ENCODE measurements at places on chromosomes 2 and 18.
A peak's percentile ranks its signal among the peaks of the same experiment; 100 is the strongest.

DNA sequence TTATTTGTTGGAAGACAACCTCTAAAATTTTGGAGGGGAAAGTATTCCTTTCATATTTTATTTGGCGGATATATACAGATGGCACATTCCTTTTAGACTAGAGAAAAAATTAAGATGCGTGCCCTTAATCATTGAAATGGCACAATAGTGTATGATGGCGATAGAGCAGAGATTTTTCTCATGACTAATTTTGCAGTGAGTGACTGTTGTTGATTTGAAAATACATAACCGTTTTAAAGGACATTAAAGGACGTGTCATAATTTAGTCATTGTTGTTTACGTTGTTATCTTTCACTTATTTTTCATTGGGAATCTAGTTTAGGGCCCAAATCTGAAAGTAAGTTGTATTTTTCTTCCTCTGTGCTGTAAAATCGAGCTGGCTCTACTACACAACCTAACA is 61.7 kb downstream of the CERS6 start:
- peak; percentile 63 for DNase-seq

GRCh38 chr2:198283146-198283545 is 478.8 kb downstream of the PLCL1 start:
- DNase-seq = peak; percentile 43

DNA sequence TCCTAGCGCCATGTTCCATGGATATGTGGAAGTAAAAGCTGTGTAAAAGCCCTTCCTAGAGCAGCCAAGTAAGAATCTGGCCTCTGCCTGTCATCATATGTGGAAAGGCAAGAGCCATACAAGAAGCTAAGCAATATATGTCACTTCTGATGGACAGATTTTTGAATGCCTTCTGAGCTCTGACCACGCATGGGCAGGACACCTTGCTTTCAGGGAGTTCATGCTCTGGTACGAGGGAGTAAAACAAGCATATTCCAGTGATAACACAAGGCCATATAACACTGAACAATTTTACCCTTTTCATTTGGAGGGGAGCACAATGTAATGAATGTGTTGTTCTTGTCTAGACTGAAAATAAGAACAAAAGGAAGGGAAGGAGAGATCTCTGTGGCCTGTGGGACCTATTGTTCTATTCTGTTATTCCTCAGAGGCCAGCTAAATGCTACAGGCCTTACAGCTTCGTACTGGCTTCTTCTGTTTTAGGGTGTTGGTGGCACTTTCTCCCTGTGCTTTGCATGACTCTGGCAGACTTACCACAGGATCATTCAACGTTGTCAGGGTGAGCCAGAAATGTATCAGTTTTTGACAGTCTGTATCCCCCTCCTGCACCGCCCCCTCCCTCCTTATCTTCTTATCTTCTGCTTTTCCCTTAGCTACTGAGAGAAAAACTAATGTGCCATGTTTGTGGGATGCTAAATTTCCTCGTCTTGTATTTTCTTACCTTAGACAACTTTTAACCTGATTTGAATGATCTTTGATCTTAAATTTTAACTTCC is 99.5 kb downstream of the MAP4K4 start:
- DNase-seq = no peak

DNA sequence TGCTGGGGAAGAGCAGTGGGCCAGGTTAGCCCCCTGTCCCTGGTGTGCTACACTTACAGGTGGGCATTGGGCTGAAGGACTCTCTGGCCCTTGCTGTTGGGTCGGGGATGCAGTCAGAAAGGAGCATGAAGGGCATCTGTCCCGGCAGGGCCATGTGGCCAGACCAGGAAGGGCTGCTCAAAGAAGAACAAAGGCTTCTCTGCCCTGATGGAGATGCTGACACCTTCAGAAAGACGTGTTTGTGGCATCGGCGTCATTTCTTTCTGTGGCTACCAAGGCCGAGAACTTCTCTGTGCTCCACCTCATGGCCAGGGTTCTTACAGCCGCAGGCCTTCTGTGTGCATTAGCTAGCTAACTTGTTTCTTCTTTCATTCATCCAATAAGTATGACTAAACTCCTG is 239.1 kb downstream of the FAM210A start:
- DNase-seq = no peak

DNA sequence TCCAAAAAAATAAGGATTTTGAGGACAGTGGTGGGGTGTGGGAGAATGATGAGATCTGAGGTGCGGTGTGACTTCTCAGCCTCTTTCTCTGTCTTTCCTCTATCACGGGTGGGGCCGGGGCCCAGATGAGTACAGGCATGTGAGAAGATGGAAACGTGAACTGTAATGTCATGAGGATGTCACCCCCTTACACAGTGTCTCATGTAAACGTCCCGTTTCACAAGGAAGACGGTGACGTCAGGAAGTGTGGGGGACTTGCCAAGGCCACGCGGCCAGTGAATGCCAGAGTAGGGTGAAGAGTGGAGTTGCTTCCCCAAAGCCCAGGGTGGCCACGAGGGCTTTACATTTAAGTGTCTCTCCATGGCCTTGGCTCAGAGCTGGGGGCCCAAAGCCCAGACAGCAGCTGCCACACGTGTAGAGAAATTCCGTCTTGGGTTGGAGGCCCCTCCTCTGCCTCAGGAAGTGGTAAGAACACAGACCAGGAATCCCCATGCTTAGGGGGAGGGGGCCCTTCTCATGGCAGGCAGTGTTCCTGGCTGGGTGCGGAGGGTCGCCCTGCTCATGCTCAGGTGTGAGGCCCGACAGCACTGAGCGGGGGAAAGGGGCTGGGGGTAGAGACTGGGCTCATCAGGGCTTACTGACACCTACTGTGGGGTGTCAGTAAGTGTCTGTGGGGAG is 80.9 kb upstream of the SMAD7 start:
- DNase-seq = no peak

- no peak for DNase-seq
Observed at GRCh38 chr2:118791483-118791882, 56.0 kb downstream of the EN1 start.

DNA sequence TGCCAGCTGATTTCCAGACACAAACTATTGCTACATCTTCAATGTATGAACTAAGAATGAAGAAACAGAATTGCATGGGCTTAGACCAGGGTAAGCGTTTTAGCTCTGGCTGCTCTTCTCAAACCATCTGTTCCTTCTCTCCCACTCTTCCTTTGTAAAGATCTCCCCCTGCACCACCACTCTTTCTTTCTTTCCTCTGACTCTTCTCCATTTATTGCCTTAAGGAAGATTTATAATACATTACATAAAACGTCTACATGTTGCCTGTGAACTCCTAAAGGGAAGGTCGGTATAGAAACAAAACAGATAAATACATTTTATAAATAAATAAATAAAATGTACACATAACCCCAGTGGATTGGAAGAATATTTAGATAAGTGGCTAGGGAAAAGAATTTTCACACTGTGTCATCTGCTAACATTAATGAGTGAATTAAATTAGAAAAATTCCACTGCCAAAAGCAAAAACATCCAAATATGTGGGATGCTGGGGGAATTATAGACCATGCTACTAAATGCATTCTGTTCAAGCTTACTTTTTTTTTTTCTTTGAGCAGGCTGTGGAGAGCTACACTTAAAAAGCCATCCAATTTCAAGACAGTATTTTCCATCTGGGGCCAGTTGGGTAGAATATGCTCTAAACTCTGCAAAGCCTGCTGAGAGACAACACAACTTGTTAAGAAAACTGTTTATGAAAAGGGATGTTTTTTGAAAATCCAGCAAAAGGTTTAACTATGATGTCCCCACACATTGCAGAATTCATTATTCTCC is 41.5 kb downstream of the NCKAP5 start:
- DNase-seq = no peak

GRCh38 chr2:179898873-179899272 is 37.5 kb upstream of the ZNF385B start:
- DNase-seq = peak; percentile 42

GRCh38 chr2:60313470-60314172 is 239.8 kb downstream of the BCL11A start:
- DNase-seq = no peak

DNA sequence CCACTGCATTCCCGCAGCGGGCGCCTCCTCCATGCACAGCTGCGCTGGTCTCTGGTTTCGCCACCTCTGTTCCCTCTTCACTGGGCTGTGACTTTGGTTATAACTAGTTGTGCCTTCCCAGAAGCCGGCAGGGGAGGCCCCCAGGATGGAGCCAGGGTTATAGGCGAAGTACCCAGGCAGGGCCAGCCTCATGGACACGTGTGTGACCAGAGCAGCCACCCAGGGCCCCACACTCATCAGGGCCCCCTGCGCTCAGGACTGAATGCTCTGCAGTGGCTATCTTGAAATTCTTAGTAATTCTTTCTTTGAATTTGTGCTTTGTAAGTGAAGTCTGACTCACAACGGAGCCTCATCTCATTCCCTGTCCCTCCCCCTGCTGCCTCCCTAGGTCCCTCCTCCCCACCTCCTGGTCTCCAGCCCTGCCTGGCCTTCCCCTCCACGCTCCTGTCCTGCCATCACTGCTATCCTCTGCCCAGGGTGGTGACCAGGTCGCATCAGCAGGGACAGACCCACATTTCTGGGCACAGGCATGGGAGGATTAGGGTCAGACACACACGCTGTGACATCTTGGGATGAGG is 38.1 kb upstream of the LBH start:
- no peak for DNase-seq

DNA sequence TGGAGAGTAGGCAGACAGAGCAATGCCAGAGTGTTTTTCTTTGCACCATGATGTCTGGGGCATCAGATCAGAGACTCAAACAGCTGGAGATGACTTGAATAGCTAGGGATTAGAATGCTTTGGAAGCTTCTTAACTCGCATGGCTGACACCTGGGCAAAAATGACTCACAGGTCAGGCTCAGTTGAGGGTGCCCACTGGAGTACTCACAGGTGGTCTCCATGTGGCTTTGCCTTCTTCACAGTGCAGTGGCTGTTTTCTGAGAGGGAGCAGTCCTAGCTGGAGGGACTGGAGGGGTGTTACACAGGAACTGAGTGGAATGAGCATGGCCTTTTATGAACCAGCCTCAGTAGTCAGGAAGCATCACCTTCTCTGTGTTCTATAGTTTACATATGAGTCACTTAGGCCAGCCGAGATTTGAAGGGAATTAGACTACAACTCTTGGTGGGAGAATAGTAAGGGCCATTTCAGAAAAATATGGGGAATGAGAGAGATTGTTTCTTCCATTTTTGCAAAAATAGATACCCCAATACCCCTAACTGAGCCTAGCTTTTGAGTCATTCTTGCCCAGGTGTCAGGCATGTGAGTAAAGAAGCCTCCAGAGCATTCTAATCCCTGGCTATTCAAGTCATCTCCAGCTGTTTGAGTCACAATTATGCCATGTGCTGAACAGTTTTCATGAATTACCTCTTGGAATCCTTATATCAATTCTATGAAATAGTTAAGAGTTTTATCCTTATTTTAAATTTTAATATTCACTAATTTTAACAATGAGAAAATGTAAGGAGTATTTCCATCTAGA is 7.1 kb upstream of the PPP1R1C start:
- DNase-seq = no peak

DNA sequence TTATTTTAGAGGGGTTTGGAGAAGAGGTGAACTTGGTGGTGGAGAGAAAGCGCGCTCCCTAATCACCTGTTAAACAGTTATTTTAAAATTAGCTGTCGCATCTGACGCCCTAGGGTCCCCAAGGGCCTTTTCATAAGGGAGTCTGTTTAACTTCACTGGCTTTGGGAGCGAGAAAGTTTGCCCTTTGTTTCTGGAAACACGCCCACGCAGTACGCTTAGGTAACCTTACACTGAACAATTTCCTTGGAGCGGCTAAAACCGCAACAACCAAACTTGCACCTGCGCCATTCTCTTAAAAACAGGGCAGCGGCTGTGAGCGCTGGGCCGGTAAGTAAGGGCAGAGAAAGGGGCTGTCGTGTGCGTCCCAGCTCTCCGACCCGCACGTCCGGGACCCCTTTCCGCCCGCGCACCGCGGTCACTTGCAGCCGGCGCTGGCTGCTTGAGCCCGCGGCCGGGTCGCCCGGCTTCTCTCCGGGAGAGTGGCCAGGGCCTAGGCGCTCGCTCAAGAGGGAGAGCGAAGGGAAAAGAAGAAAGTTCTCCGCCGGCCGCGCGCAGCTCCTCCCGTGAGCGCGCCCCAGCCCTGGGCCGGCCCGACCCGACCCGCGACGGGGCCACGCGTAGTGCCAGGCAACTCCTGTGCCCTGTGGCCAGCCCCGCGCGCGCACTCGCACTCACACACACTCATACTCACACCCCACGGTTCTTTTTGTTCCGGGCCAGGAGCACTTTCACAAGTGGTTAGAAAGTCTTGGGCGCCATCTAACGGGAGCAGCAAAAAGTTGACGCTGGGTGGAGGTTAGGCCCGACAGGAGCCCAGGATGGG is 19.2 kb downstream of the POU3F3 start:
- DNase-seq = peak; percentile 70

GRCh38 chr2:10980071-10980470 is 68.3 kb downstream of the KCNF1 start:
- no peak for DNase-seq

- DNase-seq = no peak
Observed at GRCh38 chr2:68206793-68207192, 45.5 kb downstream of the PPP3R1 start.

- peak; percentile 65 for DNase-seq
Observed at GRCh38 chr2:28452534-28453081, 43.3 kb upstream of the PLB1 start.

DNA sequence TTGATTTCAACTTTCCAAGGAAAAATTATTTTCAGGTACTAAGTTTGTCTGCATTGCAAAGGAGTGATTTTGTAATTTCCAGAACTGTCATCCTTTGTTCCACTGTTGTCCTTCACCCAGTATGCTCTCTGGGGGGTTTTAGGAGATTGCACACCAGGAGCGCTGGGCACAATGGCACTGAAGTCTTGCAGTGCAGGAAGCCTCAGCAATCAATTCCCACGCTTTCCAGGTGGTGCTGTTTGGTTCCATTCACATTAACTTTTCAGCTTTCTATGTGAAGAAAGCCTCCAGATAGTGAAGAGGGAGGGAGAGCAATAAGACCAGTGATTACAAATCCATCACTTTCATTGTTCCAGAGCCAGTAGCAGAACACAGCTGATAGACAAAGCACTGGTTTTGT is 344.0 kb upstream of the VWC2L start:
- no peak for DNase-seq

GRCh38 chr2:159892990-159893810 is 95.2 kb upstream of the CD302 start:
- no peak for DNase-seq

DNA sequence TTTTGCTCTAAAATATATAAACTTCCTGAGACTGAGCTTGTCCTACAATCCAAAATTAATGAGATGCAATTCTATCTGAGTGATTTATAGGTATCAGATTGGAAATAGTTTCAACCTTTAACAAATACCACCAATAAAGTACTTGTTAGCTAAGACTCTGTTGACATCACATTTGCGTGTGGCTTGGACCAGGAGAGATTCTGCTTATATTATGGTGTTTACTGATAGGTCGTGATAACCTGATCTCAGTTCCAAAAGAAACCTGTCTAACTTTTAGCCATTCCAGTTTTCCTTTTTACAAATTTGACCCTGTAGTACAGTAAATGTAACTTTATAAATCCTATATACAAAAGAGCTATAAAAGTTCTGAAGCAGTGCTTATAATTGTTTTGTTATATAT is 78.4 kb upstream of the ABCA12 start:
- no peak for DNase-seq

- DNase-seq = no peak
Observed at GRCh38 chr2:192585418-192585817, 390.7 kb upstream of the TMEFF2 start.
